ENCODE measurements at places on chromosomes 12 and 14.

- DNase-seq = no peak
These were observed 38.7 kb upstream of the CRY1 start for GRCh38 chr12:107131832-107132616.

GRCh38 chr14:36834293-36834692 is 172.6 kb downstream of the PAX9 start:
- DNase-seq = no peak

DNA sequence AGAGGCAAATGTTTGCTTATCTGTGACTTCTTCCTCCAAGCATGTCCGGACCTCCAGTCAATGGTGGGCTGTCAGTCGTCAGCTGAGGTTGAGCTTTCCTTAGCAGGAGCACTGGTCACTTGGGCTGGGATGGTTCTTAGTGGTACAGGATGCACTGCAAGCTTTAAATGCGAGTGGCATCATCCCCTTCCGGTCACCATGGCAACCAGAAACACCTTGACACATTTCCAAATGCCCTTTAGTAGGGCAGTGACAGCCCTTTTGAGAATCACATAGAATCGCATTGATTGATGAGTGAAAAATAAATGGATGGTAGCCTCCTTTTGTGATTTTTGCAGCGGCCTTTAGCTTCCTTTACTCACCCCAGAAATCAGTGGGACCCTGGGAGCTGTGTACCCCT is 24.1 kb downstream of the NTF3 start:
- DNase-seq = no peak

DNA sequence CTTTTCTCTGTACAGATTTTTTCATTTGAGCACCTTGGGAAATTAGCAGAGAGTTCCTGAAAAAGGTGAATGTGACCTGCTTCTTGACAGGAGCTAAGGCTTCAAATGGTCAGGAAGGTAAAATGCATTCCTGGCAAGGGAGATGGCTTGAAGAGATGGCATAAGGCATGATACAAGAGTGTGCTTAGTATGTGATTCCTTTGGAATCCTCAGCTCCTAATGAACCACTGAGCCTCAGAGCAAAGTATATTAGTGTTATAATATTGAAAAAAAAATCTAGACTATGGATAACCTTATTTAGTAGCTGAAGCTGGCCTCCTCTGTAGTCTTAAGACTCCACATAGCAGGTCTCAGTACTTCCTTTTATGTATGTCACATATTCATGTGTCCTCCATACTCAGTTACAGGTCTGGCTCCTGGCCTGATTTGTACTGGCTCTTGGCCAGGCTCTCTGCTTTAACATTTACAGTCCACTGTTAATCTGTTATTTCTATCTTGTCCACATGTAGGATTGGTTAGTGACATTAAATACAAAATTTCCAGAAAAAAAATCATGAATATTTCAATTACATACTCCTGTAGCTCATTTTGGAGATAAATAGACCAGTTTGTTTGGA is 17.9 kb downstream of the TOGARAM1 start:
- DNase-seq = no peak

- DNase-seq = no peak
These were observed 429.3 kb upstream of the SOX5 start for GRCh38 chr12:24378548-24379407.

- no peak for DNase-seq
These were observed 121.3 kb downstream of the KCNMB4 start for GRCh38 chr12:70487440-70487839.

DNA sequence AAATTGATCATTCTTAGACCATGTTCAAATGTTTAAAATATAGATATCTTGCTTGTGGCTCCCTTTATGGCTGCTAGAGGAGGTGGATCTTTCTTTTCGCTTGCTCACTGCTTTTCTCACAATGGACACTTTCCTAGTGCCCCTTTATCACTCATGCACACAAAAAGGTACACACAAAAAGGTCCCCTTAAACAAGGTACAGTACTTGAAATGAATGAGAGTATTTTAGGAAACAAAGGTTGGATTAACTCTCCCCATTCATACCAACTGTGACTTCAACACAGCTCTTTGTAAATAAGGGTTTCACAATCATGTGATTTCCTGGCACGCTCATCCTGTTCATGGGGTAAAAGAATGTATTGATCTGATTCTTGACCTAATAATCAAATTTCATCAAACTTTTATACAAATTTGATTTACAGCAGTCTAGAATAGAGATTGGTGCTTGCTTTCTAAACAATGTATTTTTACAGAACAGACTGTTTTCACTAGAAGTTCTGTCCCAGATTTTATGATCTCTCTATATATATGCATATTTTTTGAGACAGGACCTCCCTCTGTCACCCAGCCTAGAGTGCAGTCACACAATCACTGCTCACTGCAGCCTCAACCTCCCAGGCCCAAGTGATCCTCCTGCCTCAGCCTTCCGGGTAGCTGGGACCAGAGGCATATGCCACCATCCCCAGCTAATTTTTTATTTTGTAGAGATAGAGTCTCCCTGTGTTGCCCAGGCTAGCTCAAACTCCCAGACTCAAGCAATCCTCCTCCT is 34.4 kb upstream of the EPS8 start:
- DNase-seq = no peak

DNA sequence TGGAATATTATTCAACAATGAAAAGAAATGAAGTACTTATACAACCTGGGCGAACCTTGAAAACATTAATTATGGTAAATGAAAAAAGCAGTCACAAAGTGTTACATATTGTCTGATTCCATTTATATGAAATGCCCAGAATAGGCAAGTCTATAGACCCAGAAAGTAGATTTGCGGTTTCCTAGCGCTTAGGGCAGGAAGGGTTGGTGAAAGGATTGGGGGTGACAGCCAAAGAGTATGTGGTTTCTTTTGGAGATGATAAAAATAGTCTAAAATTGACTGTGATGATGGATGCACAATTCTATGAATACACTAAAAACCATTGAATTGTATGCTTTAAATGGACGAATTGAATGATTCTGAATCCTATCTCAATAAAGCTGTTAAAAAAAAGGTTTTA is 55.8 kb downstream of the RESF1 start:
- no peak for DNase-seq

DNA sequence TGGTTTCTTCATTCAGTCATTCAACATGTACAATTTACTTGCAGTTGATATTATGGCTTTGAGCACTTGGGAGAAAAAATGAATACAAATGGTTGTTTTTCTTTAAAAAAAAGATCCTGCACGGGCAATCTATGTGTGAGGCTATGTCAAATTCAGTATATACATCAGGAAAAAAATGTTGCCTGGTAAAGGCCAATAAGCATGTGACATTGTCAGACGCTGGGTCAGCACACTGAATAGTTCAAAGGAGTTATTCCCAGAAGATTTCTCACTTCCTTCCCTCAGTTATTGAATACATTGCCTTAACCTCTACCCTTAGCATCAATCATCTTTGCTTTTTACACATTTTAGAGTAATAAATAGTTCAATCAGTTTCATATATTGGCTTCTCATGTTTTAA is 319.2 kb downstream of the NUAK1 start:
- no peak for DNase-seq

- no peak for DNase-seq
These were observed 20.5 kb downstream of the RBMS2 start for GRCh38 chr12:56542164-56542563.

- no peak for DNase-seq
These were observed 395.0 kb downstream of the ZFP36L1 start for GRCh38 chr14:68397822-68398221.

DNA sequence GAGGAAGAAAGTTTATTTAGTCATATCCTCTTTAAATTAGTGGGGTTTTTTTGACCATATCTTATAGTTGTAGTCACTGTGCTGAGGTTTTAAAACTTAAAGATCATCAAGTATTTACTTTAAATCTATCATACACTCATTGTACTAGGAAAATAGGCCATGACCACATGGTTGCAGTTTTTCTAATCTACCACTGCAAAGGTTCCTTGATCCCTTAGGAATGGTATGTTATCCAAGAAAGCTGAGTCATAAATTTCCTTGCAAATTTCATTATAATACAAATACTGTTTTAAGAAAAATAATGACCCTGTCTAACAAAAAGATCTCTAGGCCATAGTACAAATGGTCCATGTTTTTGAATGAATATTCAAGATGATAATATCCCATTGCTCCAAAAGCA is 74.7 kb downstream of the DBX2 start:
- no peak for DNase-seq

DNA sequence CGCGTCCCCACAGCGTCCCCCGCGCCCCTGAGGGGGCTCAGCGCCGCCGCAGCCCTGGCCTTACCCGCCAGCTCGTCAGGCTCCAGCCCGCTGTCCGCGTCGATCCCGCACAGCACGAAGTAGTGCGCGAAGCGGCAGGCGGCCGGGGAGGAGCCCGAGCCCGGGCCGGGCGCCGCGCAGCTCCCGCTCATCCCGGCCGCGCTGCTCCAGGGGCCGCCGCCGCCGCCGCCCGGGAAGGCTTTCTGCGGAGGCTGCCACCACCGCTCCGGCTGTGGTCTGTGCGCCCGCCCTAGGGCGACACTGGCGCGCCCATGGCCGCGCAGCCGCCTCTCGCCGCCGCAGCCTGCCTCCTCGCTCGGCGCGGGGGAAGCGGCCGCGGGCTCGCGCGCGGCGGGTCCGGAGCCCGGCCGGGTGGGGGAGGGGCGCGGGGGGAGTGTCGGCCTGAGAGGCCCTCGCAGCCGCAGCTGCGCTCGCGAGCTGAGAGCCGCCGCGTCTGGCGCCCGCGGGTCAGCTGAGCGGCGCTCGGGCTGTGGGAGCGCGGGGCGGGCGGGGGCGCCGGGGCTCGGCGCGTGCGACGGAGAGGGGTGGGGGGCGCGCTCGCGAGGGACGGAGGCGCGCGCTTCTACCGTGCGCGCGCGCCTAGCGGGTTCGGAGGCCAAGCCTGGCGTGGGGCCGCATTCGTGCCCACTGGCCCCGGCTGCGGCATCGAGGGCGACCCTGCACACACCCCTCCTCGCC is at the start of gene DENND5B:
Gene DENND5B, minus strand, starts transcription at position 495 of the 738 bp plus-strand sequence. Its CDS starts 304 bp downstream, at position 191.
- DNase-seq = no peak

GRCh38 chr12:128726886-128727285 is 96.9 kb downstream of the SLC15A4 start:
- no peak for DNase-seq

- no peak for DNase-seq
These were observed 61.8 kb downstream of the KLRG1 start for GRCh38 chr12:9051158-9051550.

DNA sequence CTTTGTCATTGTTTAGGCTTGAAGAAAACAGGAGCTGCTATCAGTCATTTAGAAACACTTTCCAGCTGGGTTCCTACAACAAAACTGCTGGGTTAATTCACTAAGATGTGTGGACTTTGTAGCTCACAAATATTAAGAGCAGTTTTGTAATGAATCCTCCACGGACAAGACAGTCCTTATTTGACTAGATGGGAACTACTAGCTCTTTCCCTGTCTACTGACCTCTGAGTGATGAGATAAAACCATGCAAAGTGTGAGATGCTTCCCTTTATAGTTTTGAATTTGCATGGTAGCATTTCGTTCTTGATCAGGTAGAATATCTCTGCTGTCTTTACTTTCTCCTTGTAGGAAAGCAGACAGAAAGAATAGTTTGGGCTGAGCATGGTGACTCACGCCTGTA is 72.9 kb upstream of the STXBP6 start:
- no peak for DNase-seq

DNA sequence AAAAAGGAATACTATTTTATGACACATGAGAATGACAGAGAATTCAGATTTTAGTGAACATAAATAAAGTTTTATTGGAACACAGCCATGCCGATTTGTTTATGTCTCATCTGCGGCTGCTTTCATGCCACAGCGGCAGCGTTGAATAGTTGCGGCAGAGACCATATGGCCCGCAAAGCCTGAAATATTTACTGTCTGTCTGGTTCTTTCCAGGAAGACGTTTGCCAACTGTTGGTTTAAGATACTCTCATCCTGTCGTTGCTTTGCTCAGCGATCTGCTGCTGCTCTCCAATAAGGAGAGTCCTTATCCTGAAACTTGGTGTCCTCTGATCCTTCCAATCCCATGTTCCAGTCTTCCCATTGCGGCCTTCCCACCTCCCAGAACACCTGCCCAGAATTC is 89.9 kb downstream of the SLC24A4 start:
- no peak for DNase-seq

GRCh38 chr14:22549981-22550673 is 38.9 kb downstream of the DAD1 start:
- no peak for DNase-seq

DNA sequence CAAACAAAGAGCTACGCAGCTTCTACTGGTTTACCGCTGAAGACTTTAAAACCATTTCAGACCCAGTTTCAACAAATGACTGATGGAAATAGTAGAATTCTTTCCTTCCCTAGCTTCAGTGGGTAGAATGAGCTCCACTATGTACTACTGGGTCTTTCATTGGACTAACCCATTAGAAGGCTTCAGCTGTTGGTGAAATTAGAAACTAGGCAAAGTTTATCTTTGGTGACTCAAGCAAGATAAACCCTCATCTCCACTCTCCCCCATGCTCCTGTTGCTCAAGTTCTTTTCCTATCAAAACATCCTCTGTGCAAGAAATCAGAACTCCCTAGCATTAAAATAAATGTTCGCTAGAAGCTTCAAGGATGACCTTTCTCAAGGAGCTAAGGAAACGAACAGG is 159.2 kb downstream of the PAWR start:
- DNase-seq = no peak

- no peak for DNase-seq
These were observed 128.4 kb downstream of the NTF3 start for GRCh38 chr12:5560265-5560664.

- DNase-seq = no peak
These were observed 88.2 kb downstream of the TBC1D30 start for GRCh38 chr12:64912516-64913255.

- DNase-seq = no peak
These were observed 89.4 kb downstream of the PAX9 start for GRCh38 chr14:36751106-36751505.

GRCh38 chr12:131491155-131491554 is 219.7 kb upstream of the SFSWAP start:
- DNase-seq = no peak

- no peak for DNase-seq
These were observed 16.0 kb upstream of the SERPINA4 start for GRCh38 chr14:94545131-94545841.

DNA sequence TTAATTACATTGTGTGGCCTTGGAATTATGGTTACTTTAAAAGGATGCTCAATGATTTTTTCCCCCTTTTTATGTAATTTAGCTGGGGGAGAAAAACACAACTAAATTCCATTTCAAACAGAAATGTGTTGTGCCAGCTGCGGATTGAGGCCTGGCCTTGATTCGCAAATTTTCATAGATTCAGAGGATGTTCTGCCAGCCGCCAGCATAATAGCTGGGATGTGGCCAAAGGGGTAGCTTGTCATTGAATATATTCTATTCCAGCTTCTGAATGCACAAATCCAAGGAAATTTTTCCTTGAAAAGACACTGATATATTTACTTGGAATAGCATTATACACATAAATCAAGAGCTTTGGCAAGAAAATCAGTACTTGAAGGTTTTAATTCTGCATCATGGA is 43.7 kb downstream of the TRHDE start:
- DNase-seq = no peak

- peak; percentile 87 for DNase-seq
These were observed at the start of gene FBXO21 for GRCh38 chr12:117190210-117190781. TSS of gene FBXO21 (minus strand) at chr12:117190470. CDS start at chr12:117190456, 14 bp downstream.

GRCh38 chr12:127980585-127980984 is 286.4 kb upstream of the TMEM132C start:
- no peak for DNase-seq
